AG08396 (cell line): ENCODE measurements at places on chromosomes 3 and 15.

GRCh38 chr15:80456517-80457492 is 52.6 kb downstream of the ARNT2 start:
- no peak for DNase-seq

GRCh38 chr15:84797212-84797611 is 19.9 kb upstream of the ALPK3 start:
- peak; percentile 68 for DNase-seq

GRCh38 chr3:161042023-161042501 is 63.1 kb downstream of the B3GALNT1 start:
- peak; percentile 10 for DNase-seq

GRCh38 chr3:141407047-141407446 is 38.7 kb downstream of the ZBTB38 start:
- peak; percentile 76 for DNase-seq

DNA sequence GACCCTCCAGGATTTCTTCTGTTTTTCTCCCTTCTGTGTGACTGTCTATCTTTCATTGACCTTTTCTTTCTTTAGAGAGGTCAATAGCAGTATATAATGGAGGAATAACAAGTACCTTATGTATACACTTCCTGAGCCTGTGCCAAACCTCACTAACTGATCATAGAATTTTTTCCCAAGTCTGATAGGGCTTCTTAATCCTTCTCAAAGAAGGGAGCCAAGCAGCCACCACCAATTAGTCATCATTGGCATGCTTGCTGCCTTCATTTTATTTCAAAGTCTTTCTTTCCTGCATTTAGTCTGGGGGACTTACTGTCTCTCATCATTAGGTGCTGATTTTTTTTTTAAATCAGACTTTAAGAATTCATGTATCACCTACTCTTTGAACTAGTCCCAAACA is 327.0 kb downstream of the FEZF2 start:
- no peak for DNase-seq

- DNase-seq, result no peak
These were observed 184.4 kb downstream of the VGLL4 start for GRCh38 chr3:11459186-11459824.

GRCh38 chr3:65433480-65433879 is 605.2 kb downstream of the MAGI1 start:
- DNase-seq, result no peak

- no peak for DNase-seq
These were observed 502.2 kb upstream of the LMCD1 start for GRCh38 chr3:7999384-7999783.

DNA sequence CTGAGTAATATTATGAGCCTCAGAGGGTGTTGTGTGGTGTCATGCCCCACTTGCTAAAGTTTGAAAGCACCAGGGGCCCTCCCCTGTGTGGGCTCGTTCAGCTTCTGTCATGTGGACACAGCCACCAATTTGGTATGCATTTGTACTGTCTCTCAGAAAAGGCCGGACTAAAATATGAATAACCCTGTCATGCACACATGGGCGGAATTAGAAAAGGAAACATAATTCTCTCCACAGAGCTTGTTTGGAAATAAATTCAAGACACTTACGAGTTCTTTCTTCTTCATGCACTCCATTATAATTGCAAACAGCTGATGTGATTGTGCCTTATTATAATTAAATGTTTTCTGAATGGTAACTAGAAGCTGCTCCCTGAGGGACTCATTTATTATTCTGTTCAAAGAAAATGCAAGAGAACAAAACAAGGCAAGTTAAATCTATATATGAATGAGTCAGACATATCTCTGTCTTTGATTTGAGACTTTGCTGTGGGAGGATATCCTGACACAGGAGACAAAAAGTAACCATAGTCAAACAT is 39.1 kb downstream of the TRPM1 start:
- DNase-seq, result no peak

GRCh38 chr15:98648654-98649471 is 524 bp downstream of the IGF1R start:
- peak; percentile 62 for DNase-seq

DNA sequence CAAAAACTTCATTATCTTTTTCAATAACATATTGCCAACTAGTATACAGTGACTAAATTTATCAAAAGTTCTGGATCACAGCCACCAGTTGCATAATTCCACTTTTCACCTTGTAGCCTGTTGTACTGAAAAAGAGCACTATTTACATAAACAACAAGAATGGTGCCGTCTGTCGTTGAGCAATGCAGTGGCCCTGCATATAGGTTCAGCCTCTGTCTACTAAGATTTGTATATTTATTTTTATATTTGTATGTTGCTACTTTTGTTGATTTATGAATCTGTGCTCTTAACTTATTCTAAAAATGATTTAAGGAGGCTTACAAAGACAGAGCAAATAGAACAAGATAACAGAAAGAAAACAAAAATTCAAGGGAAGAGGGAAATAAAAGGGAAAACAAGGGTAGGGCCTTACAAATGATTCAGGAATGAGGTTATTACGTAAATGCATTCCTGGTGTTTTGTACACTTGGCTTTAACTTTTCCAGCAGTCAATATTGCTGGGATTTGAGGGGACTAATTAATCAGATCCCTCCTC is 257.6 kb upstream of the STT3B start:
- DNase-seq, result peak; percentile 49

GRCh38 chr3:112348943-112349342 is 16.0 kb downstream of the CD200 start:
- no peak for DNase-seq
